ENCODE measurements at places on chromosomes 5 and 9.

GRCh38 chr9:24936117-24936516 is 390.4 kb upstream of the IZUMO3 start:
- no peak for DNase-seq

- no peak for DNase-seq
These were observed 28.9 kb downstream of the ARHGEF28 start for GRCh38 chr5:73654819-73655318.

- DNase-seq: no peak
These were observed 19.4 kb upstream of the MED10 start for GRCh38 chr5:6397536-6398269.

- no peak for DNase-seq
These were observed 25.4 kb upstream of the ALDOB start for GRCh38 chr9:101460965-101461364.

DNA sequence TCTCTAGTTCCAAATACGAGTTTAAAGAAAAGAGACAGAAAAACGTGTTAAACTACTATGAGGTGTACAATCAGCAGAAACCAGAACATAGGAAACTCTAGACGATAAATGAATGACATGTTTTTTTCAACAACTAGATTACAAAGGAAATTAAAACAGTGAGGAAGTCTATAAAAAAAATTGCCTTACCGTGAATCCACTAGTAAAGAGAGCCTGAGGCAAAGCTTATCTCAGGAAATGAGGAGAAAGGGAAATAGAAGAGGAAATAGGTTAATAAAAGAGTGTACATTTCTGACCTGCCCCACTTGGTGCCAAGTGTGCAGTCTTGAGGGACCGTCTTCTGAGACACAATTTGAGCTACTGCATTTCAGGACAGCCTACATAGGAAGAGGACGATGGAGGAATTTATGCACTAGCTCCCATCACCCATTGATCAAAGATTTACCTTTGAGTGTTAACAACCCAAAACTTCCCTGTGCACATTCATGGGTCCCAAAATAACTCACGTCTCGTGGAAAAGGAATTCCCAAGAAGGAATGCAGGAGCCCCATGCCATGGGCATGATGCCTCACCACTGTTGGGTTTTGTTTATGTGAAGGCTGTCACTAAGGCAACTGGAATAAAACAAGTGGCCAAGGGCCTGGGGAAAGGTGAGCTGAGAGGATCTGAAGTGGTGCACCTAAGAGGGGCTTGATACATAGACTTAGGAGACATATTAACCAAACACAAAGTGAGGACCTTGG is 53.6 kb upstream of the SLC1A3 start:
- no peak for DNase-seq

DNA sequence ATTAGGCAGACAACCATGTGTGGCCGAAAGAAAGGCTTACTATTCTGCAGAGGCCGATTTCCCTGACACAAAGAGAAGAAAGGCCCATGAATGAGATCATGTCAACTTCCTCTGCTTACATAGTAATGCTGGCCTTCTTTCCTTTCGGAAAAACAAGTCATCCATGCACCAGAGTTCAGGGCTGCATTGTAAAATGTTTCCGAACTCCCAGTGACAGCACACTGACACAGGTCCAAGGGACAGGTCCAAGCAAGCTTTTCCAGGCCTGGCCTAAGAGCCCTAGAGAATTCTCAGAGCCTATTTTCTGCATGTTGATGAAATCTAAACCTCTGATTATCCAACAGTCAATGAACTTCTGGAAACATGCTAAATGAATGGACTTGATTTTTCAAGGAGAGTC is 140.9 kb downstream of the ZNF608 start:
- DNase-seq: peak; percentile 92

- no peak for DNase-seq
These were observed 491.8 kb upstream of the COX7C start for GRCh38 chr5:86125731-86126601.

DNA sequence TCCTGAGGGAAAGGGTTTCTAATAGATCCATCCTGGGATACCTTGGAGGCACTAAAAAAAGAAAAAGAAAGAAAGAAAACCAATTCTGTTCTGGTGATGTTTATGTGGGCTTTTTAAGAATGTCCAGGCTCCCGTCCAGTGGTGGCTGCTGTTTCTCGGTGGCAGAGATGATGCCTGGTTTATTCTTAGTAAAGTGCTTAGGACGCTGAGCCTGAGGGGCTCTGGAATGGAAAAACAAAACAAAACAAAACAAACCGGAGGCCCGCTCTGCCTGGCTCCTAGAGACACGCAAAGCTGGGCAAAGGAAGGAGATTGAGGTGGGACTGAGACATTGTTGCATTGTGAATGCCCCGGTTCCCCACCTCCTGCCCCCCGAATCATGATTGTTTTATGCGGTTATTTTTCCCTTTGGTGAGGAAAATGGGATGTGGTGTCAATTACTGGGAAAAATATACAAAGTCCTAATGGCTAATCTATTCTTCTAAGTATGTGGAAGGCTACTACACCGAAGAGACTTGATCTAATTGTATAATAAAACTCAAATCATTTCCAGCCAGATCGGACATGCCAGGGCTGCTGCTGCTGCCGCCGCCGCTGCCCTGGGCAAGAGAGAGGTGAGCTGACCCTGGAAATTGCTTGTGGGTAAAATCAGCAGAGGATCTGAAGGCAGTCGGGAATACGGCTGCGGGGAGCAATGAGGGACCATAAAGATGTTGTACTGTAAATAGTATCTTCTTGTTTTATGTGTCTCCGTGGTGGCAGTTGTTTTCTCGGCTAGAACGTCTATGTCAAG is 644.9 kb downstream of the CCDC171 start:
- DNase-seq: no peak

- DNase-seq: no peak
These were observed 67.5 kb upstream of the PIK3R1 start for GRCh38 chr5:68148096-68148495.

GRCh38 chr9:133866946-133867345 is 125.2 kb downstream of the VAV2 start:
- DNase-seq: no peak

- DNase-seq: no peak
These were observed 901 bp upstream of the SLC12A7 start for GRCh38 chr5:1112596-1113331.

GRCh38 chr5:886036-886435 is 6.6 kb downstream of the BRD9 start:
- no peak for DNase-seq

GRCh38 chr9:72149231-72149975 is at the start of gene GDA:
Gene GDA (plus strand): TSS chr9:72149440. CDS start chr9:72149560, 120 bp downstream.
- no peak for DNase-seq

GRCh38 chr5:76616206-76616605 is 7.0 kb downstream of the F2RL2 start:
- no peak for DNase-seq

DNA sequence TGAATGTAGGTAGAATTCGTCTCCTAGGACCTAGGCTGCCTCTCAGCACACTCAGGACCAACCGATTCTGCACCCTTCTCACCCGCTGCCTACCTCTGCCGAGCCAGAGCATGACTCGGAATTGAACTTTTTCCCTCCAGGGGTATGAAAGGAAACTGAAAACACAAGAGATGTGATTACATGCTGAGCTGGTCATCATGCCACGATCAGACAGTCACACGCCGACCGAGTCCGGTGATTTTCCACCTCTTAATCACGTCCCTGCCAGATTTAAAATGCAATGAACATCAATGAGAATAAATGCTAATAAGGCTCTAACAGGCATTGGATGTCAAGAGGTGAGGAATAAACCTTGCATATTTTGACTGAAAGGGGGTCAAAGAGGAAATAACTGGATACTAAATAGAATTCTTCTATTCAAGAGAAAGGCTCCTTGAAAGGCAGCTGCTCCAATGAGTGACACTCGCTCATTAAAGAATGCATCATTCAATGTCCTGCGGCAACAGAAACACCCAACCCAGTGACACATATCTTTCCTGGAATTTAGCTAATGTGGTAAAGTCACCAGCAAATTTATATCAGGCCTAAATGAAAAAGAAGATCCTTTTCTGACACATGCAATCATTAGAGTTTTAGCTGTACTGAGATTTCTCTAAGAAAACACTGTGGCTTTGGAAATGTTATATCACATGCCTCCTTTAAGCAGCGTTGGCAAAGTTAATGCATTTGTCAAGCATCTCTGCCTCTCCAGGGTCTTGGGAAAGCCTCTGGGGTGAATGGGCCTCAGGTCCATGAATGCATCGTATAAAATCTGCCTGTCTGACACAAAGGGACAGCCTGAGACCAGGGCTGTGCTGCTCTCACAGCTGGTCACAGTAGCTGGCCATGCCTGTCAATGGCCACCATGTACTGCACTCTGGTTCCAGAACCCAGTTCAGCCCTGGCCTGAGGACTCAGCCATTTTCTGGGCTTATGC is 128.7 kb downstream of the SPOCK1 start:
- DNase-seq: no peak

GRCh38 chr5:77329664-77330430 is 119.4 kb downstream of the PDE8B start:
- no peak for DNase-seq

DNA sequence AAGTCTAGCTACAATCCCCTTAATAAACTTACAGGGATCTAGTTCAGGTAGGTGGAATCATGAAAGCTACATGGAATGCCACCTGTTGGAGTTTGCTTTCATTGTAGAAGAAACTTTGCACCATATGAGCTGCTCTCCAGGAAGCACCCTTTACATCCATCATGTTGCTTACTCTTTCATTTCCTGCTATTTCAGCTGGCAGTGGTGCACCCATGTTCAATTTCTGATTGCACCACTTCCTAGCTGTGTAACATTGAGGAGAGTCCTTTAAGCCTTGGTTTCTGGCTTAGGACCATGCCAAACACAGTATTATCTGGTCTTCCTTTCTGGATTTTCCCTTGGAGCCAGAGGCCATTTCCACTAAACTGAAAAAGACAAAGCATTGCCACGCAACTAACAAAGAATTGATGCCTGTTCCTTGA is 123.3 kb upstream of the SLC12A2 start:
- no peak for DNase-seq

DNA sequence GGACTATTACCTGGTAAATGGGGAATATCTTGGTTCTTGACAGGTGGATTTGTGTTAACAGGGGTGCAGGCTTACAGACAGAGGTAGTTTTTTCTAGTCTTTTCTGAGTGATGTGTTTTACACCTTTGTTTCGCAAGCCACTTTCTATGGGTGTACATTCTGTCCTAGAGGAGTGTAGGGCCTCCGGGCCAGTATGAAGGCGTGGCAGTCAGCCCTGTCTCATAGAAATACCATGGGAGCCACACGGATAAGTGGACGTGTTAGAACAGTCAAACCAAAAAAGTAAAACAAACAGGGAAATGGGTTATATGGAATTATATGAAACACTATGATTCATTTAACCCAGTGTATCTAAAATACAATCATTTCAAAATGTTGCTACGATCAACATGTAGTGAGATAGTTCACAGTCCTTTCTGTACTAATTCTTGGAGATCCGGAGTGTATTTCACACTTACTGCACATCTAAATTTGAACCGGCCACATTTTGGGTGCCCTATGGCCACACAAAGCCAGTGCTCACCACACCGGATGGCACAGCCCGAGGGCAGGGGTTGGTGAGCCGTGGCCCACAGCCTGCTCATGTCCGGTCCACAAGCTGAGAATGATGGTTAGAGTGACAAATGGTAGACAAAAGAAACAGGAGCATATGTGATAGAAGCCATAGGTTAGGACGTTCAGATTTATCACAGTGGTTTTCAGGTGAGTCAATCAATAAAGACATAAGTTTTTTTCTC is 80.1 kb upstream of the IRX4 start:
- DNase-seq: no peak

GRCh38 chr5:15326471-15326870 is 173.5 kb upstream of the FBXL7 start:
- no peak for DNase-seq

GRCh38 chr5:132886064-132886823 is 12.8 kb downstream of the LEAP2 start:
- DNase-seq: no peak

GRCh38 chr9:28887188-28887884 is 1314.1 kb upstream of the C9orf72 start:
- DNase-seq: no peak

DNA sequence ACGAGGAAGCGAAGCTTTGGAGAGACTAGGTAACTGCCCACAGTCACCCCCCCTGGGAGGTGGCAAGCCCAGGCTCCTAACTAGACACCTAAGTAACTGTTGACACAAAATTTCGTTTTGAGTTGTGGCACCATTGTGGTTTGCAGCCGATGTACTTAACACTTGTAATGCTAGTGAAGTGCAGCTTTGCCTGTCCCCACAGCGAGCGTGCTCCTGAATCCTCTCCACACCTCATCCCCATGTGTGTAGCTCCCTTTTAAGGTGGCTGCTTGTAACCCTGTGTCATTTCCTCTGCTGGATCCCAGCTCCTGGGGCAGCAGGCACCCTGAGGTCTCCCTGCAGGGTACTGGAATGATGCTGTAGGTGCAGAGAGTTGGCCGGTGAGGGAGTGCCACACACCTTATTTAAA is 114.9 kb downstream of the TRIO start:
- no peak for DNase-seq

GRCh38 chr9:14752871-14753270 is 30.3 kb upstream of the CER1 start:
- DNase-seq: no peak

- no peak for DNase-seq
These were observed 634.2 kb downstream of the BNC2 start for GRCh38 chr9:16236311-16236710.

DNA sequence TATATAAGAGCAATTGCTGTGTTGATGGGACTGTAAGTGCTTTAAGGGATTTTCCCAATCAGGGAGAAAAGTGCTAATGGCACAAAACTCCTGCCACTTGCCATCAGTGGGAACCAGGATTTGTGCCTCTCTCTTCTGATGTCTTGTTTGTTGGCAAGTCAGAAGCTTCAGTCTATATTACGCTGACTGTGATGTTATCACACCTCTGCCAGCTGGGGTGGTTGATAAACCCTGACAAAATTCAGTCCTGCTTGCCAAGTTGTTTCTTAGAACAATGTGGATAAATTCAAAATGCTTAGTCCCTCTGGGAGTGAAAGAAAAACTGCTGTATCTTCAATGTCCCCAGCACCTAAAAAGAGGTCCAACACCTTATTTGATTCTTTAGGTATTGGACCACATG is 161.4 kb upstream of the FBXL7 start:
- DNase-seq: no peak

DNA sequence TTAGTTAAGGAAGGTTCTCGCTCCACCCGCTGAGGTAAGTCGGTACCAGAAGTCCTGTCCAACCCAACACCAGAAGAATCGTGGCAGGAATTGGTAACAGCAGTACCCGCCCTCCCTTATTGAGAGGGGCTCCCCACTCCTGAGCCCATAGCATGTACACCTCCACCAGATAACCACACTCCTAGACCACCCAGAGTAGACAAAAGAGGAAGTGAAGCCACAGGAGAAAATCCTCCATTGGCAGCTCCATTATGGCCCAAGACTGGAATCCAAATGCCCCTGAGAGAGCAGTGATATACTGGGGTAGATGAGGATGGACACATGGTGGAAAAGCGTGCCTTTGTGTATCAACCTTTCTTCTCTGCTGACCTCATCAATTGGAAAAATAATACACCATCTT is 106.1 kb upstream of the EPB41L4A start:
- no peak for DNase-seq

DNA sequence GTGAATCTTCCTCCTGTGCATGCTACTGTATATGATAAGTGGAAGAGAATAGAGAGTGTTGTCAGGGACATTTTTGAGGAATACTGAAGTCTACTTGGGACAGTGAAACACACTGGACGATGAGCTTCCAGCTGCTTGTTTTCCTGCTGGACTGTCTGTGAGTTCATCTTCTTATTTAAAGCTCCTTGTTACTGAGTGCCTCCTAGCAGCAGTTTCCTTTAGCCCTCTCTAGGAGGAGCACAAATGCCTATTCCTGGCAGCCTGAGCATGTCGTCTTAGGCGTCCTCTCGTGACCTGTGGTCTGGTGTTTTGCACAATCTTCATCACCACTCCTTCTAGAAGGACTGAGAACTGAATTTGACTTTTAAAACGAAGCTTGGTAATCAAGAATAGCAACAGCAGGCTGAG is 43.8 kb downstream of the ANKRD33B start:
- DNase-seq: no peak
